ENCODE measurements at places on chromosomes 7 and 10.

- DNase-seq: no peak
Measured at GRCh38 chr10:68251151-68251550, 19.2 kb upstream of the ATOH7 start.

DNA sequence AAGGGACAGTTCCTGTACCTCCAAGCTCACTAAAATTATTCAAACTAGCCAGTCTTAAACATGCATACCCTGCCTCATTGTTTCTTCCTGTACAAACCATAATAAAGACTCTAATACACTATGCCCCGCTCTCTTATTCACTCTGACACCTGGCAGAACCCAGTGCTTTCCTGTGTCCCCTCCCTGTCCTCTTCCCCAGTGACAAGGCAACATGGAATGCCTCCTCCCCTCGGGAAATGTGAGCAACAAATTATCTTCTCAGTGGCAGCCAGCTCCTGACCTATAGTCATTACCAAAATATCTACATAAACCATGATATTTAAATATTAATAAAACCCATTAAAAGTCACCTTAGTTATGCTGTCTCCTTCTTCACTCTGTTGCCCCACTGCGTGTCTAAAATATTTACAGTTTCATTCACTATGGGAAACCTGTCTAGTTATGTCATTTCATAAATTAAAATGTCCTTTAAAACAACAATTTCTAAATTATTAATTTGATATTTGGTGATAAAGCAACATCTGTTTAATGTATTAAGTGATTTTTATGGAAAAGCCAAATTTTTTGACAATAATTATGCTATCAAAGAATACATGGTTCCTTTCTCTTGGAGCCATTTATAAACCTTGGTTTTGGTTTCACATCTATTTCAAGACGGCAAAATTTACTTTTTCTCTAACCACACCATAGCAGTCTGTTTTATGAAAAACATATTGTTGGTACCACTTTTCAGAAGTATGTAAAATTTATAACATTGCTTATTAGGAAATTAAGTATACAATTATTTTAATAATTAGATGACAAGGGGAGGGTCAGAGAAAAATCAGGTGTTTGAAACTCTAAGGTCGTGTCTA, 1355.2 kb downstream of the XPNPEP1 start:
- DNase-seq: no peak

GRCh38 chr10:30422981-30423654, 10.9 kb upstream of the MAP3K8 start:
- DNase-seq: peak; percentile 62

GRCh38 chr10:102406815-102407214, 11.3 kb downstream of the NFKB2 start:
- no peak for DNase-seq

- DNase-seq: no peak
Measured at GRCh38 chr10:13769946-13770345, 183.2 kb downstream of the PRPF18 start.

GRCh38 chr10:114232561-114233176, 6.4 kb upstream of the VWA2 start:
- no peak for DNase-seq

- no peak for DNase-seq
Measured at GRCh38 chr7:20201380-20201779, 15.8 kb downstream of the MACC1 start.

DNA sequence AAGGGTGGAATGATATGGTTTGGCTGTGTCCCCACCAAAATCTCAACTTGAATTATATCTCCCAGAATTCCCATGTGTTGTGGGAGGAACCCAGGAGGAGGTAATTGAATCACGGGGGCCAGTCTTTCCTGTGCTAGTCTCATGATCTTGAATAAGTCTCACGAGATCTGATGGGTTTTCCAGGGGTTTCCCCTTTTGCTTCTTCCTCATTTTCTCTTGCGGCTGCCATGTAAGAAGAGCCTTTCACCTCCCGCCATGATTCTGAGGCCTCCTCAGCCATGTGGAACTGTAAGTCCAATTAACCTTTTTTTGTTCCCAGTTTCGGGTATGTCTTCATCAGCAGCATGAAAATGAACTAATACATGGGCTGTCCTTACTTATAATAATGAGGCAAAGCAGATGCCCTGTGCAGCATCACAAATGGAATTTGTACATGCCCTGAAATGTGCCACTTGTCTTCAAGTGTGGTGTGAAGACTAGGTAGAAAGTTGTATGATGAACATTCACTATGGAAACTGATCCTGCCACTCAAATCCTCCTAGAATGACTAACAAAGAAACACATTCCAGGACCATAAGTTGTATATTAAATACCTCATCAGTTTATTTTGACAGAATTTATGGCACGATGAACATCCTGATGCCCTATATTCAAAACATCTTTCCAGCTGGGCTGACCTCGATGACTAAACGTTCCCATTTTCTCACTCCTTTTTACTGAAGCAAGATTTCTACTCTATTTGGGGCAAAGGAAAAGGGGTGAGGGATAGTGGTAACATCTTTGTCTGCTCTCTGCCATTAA, 122.8 kb upstream of the CTTNBP2 start:
- DNase-seq: no peak

DNA sequence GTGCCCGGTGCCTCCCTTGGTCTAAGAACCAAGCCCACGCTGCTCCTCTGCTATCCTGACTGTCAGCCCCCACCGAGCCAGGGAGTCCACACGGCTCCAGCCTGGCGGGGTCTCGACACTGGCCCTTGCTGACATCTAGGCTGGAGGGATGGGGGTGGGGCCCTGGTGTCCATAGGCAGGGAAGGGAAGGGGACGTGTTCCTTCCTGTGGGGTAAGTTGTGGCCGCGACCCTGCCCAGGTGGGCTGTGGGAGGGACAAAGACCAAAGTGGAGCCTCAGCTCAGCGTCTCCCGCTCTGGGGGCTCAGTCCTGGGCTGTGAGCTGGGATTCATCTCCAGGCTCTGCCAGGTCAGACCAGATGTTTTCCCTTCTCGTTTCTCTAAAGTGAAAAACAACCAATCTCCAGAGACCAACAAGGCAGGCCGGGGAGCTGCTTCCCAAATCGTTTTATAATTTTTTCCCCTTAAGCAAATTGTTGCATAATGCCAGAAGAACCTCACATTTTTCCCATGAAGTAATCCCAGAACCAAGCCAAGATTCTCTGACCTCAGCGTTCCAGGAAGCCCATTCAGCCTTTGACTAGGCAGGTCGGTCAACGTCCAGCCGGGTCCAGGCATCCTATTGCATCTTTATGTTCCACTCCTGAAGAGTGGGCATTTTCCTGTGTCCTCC, 101.2 kb downstream of the RGS10 start:
- peak; percentile 88 for DNase-seq

All from AG09319 (cell line).